ENCODE measurements at places on chromosomes 6 and 20. TPM values are rescaled to one million over a fixed set of nuclear protein-coding genes. Genes with fewer than 3 reads are reported as not detected.

The ANKRD66 gene
- not detected for total RNA-seq

The NOTCH4 gene
- 0.57 TPM for total RNA-seq

The NNAT gene
- total RNA-seq, result 3.1 TPM

The MUC22 gene
- 0.05 TPM for total RNA-seq

The HSPA1B gene
- total RNA-seq, result 64.9 TPM

The CRISP2 gene
- not detected for total RNA-seq

The MAFB gene
- total RNA-seq, result 2.9 TPM

The VGLL2 gene
- 1.7 TPM for total RNA-seq

The NKAIN2 gene
- not detected for total RNA-seq

The TNFRSF6B gene
- total RNA-seq, result 2.8 TPM

DNA sequence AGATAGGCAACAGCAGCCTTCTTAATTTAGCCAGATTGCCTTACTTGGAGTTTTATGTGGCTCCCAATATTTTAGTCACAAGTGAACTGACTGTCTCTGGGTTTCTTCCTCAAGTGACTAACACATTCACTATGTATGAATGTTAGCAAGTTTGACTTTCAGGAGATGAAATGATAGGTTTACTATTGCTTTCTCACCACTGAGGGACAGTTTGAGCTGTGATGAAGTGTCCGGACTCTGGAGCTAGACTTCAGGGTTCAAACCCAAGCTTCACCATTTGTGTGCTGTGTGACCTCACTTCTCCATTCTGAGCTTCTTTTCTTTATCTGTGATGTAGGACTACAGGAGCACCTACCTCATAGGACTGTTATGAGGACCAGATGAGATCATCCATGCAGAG lies 8.2 kb downstream of the DHX35 start:
- peak; percentile 81 for DNase-seq

DNA sequence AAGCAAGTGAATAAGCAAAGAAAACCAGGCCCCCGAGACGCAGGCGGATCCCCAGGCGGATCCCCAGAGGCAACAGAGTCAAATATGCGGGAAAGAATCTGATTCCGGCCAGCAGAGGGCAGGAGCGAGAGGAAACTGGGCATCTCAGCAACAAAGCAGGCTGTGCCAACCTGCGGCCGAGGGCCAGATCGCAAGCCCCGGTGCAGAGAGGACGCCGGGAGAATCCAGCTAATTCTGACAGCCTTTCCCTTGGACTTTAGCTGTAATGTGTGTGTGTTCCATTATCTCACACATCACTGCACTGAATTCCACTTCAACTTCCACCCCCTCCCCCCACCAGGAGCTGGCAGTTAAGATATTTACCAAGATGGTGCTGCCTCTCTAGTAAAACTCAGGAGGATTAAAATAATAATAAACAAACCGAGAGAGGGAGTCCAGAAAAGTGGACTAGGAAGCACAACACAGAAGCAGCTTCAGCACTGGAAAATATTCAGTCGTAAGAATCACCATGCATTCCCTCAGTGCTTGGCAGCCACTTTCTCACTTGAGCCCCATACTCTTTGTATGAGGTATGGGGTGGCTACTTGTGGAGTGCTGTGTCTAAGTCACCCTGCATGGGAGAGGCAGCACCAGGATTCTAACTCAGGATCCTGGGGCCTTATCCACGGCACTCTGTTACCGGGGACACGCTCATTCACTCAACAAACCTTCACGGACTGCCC lies 66.2 kb upstream of the SNX9 start:
- DNase-seq, result peak; percentile 41

DNA sequence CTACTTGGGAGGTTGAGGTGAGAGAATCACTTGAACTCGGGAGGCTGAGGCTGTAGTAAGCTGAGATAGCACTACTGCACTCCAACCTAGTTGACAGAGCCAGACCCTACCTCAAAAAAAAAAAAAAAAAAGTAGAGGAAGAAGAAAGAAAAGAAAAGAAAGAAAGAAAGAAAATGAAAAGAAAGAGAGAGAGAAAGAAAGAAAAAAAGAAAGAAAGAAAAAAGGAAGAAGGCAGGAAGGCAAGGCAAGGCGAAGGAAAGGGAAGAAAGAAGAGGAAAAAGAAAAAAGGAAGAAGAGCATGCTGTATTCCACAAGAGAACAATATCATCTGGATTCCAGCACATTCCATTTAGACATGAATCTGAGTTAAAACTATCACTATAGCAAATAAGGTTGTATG lies 3.8 kb downstream of the GCM1 start:
- no peak for DNase-seq

- DNase-seq, result no peak
Observed at GRCh38 chr20:19961293-19961692, 55.9 kb upstream of the NAA20 start.

- DNase-seq, result no peak
Observed at GRCh38 chr20:19745106-19745505, 13.0 kb upstream of the RIN2 start.

GRCh38 chr20:49006446-49006980 lies 39.6 kb upstream of the CSE1L start:
- no peak for DNase-seq

- no peak for DNase-seq
Observed at GRCh38 chr6:42369568-42369967, 82.2 kb downstream of the TRERF1 start.

- peak; percentile 97 for DNase-seq
Observed at GRCh38 chr20:45419188-45420091, 3.5 kb downstream of the PIGT start.

GRCh38 chr6:126199466-126199865 lies 140.4 kb upstream of the CENPW start:
- no peak for DNase-seq

DNA sequence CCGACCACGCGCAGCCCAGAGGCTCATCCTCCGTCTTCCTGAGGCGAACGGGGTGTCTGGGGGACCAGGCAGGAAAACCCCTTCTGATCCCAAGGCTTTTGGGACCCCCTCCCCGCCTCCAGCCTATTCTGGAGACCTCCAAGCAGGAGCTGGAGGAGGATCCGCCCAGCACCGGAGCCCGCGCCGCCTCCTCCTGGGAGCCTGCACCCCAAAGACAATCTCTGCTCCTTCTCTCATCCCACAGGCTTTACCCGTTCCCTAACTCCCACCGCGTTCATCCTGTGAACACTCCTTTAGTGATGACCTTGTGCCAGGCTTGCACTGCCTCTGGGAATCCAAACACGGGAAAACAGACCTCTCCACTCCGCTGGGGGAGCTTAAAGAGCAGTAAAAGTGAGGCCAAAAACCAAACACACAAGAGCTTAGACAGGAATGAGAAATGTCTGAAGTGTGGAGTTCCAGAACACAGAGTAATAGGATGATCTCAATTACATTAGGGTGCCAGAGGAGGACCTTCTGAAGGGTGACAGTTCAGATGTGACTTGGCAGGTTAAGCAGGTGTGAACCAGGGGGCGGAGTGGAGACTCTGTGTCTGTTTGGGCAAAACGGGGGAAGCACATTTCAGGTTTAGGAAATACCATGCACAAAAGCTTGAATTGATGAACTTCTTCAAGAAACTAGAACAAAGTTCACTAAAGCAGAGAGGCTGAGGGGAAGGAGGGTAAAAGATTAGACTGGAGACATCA lies 7.6 kb downstream of the HLA-DRB5 start:
- no peak for DNase-seq

- no peak for DNase-seq
Observed at GRCh38 chr20:51380401-51381385, 161.8 kb downstream of the NFATC2 start.

DNA sequence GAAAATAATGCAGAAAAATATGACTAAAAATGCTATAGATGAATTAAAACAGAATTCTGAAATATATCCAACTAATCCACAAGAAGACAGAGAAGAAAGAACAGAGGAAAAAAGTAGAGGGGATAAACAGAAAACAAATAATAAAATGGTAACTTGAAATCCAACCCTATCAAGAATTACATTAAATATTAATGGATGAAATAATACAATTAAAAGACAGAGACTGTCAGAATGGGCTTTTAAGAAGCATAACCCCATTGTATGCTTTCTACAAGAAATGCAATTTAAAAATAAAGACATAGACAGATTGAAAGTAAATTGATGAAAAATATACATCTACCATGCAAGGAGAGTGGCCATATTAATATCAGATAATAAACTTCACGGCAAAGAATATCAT lies 15.4 kb downstream of the NHLRC1 start:
- no peak for DNase-seq

DNA sequence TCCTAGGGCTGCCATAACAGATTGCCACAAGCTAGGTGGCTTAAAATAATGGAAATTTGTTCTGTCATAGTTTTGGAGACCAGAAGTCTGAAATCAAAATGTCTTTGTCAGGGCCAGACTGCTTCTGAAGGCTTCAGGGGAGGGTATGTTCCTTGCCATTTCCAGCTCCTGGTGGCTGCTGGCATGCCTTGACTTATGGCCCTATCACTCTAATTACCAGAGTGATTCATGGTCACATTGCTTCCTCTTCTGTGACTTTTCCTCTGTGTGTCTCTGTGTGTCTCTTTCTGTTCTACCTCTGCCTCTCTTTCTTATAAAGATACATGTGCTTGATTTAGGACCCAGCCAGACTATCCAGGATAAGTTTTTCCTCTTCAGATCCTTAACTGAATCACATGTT lies 635.2 kb upstream of the IMPG1 start:
- DNase-seq, result no peak

GRCh38 chr6:92701425-92702096 lies 717.8 kb downstream of the EPHA7 start:
- DNase-seq, result no peak

DNA sequence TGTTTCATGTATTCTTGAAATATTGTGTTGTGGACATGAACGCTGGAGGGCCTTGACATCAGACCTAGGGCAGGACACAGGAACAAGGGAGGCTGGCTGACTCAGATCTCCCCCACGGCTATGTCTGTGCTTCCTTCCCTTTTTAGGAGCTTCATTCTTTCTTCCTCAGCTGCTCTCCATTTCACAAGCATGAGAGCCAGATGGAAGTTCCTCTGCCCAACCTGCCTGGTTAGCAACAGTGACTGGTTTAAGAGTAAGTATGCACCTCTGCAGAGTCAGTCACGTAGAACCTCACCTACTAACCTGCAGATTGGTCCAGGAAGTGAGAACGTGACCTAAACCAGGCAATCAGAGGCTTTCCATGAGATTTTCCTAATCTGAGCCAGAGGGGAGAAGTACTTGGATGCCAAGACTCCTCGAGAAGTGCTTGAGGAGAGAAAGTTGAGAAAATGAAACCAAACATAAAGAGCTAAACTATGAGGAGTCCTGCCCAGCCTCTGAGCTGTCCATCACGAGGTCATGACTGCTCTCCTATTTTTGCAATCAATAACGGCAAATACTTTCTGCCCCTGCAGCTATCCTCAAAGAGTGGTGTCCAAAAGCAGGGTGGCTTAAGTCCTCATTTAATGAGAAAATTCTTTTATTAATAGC lies 465.2 kb upstream of the CITED2 start:
- DNase-seq, result no peak

- no peak for DNase-seq
Observed at GRCh38 chr6:137736911-137737310, 130.1 kb upstream of the TNFAIP3 start.

DNA sequence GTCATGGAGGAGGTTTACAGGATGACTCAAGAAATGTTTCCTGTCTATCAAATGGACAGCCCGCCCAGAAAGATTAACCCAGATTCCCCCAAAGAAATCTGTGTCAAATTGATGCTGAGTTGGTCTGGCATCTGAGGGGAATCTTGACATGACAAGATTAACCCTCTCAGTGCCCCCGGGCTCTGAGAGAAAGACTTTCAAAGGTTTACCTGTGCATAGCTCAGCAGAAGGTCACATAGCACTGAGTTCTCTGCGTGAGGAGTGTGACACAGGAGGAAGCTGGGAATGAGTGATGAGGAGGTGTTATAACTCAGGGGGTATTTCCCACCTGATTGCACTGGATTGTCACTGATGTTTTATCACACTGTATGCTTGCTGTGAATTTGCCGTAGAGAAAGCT lies 601.2 kb downstream of the DHX35 start:
- no peak for DNase-seq

GRCh38 chr6:101249470-101249869 lies 144.0 kb upstream of the GRIK2 start:
- DNase-seq, result no peak

GRCh38 chr20:58639182-58640146 lies 11.6 kb upstream of the STX16 start:
- no peak for DNase-seq

- DNase-seq, result no peak
Observed at GRCh38 chr20:36472637-36473090, 68.7 kb upstream of the MYL9 start.
